ENCODE measurements at places on chromosomes 1 and 21.

- DNase-seq = no peak
Measured at GRCh38 chr1:169048043-169048442, 58.4 kb upstream of the ATP1B1 start.

- no peak for DNase-seq
Measured at GRCh38 chr1:10698726-10699469, 97.5 kb downstream of the CASZ1 start.

DNA sequence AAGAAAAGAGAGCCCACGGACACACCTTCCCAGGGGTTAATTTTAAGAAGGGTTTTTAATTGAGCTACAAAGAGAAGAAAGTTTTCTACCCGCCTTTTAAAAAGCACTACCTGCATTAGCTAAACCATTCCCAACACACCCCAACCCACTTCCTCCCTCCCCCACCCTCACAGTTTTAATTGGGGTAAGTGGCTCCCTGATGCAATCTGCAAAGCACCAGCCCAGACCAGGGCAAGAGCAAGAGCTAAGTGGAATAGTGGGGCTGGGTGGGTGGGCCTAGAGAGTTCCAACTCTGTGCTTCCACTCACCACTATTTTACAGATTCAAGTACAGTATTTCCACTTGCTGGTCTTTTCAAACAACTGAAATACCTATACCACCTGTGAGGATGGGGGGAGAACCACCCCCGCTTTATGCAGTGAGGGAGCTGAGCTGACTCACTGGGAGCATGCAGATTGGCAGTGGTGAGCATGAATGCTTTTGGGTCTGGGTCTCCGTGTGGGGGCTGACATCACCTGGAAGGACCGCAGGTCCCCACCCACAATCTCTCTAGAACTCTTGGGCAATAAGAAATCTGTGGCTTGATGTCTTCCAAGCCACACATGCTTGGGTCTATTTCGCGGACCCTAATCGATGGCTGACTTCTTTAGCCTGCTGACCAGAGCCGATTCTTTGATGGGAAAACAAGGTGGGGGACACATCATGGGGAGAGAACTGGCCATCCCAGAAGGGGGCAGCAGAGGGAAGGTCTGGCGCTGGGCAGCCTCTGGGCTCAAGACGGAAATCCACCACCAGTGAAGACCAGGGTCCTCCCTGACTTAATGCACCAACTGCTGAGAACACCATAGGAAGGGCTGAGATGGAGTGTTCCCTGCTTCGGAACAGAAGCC, 95.5 kb downstream of the SSBP3 start:
- no peak for DNase-seq

GRCh38 chr1:118132000-118132399, 53.0 kb downstream of the SPAG17 start:
- no peak for DNase-seq

DNA sequence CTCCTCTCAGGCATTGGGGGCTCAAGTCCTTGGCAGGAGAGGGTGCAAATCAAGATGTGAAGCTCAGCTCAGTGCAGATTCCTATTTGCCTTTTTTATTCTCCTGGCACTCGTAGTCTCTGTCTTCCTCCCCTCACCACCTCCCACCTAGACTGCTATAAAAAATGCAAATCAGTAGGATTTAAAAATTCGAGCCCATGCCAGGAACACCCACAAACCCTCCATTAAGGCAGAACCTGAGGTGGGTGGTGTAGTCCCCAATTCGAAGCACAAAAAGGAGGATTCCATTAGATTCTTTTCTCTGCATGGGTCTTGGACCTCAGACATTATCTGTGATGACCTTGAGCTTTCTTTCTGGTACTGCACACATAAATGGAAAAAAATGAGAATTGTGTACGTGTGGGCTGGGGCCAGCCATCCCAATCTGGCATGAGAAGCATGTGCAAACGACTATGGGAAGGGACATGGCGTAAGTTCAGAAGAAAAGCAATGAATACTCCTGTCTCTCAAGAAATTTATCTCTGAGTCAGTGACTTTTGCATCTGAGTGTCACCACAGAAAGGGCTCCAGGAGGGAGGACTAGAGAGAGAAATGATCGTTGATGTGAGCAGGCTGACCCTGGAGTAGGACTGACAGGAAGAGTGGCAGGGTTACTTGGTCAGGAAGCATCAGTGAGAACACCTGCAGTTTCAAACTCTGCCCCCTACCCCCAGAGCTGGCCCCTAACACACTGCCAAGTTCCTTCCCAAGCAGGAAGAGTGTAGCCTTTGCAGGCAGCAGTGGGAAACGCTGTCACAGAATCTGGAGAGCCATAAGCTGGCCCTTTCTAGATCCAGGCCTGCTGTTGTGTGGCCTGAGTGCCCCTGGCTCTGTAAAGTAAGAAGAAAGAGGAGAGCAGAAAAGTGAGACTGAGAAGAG, 1.7 kb downstream of the INKA2 start:
- no peak for DNase-seq

DNA sequence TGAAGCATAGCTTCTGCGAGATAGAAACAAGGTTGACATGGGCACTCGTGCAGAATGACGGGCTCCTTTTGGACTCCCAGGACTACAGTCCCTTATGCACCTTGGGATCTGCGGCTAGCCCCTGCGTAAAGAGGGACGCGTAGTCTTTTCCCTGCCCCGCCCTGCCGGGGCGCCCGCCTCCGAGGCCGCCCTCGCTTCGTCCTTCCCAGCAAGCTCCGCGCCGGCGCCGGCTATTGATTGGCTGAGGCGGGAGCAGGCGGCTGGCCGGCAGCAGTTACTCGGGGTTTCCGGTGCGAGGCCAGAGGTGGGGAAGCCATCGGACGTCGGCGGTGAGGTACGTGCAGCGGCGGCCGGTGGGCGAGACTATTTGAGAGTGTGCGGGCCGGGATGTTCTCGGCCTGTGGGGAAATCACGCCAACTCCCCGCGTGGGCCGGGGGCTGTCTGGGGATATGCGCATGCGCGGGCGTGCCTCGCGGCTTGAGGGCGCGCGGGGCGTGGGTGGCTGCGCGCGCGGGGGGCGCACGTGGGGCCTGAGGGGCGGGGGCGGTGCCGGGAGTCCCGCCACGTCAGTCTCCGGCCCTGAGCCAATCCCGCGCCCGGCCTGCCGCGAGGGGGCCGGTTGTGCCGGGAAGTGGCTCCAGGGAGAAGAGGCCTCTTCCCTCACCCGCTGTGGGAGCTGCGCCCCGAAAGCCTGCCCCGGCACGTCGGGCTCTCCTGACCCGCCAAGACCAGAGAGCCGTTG, at the start of gene TXLNA:
TXLNA (plus strand) TSS at position 233 of the 743 bp plus-strand sequence. CDS start 671 bp downstream, outside the sequence.
- peak; percentile 75 for DNase-seq

- DNase-seq = peak; percentile 65
Measured at GRCh38 chr1:208510192-208510952, 266.2 kb upstream of the PLXNA2 start.

- DNase-seq = no peak
Measured at GRCh38 chr1:23356471-23357137, 12.5 kb upstream of the HNRNPR start.

DNA sequence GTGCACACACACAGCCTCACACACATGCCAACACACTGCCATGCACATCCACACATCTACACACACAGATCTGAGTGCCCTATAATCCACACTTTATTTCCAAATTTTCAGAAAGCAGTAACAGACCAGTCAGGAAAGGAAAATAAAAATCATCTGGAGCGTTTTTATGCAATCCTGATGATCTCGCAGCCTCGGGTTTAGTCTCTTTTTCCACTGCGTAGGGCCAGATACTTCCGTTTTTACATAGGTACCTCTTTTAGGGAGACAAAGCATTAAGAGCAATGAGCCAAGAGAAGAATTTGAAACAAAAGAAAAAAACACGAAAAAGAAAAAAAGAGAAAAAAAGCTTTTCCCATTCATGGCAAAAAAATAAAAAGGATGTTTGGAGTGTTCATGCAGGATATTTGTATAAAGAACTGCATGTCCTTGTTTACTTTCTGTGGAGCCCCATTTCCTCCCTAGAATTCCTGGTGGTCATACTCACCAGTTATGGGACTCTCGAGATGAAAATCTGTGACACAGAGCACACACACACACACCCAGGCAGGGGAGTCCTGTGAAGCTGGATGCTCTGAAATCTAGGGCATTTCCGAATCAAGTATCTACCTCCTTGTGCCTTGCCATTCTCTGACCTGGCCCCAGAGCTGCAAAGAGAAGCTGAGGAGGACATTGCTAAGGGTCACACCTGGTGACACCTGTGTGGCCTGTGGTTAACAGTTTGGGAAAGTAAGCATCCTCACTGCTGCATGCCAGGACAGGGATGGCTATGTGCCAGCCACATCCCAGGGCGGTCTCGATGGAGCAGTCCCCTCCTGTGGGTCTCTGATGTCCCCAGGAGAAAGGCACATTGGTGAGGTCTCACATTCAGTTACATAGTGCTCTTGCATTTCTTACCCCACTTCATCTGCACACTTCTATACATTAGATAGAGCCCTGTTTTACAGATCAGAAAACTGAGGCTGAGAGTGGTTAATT, 83.6 kb downstream of the RUNX1 start:
- no peak for DNase-seq

DNA sequence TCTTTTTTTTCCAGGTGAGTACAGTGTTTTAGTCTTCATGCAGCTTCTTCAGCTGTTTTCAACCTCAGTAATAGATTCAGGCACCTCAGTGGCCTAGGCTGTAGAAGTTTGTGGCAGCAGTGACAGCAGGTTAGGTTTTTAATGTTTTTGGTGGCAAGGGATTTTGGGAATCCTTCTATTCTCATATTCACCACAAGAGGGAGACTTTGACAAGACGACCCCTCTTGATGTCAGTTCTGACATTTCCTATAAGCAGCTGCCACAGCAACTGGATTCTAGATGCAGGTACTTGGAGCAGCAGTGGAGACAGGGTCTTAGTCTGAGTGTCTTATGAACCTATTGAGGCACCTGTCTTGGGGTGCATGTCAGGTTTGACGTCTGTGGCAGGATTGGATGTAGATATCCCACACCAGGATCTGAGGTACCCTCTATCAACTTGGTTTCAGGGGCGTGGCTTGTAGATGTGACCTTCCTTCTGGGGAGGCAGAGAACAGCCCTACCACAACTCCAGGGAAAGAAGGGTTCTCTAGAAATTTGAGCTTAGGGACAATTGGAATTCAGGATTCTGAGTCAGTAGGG, 1104.2 kb upstream of the TMPRSS15 start:
- DNase-seq = no peak
